ENCODE measurements at places on chromosomes 7 and 10. TPM values are rescaled to one million over a fixed set of nuclear protein-coding genes. Genes with fewer than 3 reads are reported as not detected.

GRCh38 chr10:6813306-6813705 is 233.2 kb upstream of the PRKCQ start:
- DNase-seq: no peak

GIMAP8 gene
- total RNA-seq: 14.9 TPM

CYP3A7 gene
- not detected for total RNA-seq

DNA sequence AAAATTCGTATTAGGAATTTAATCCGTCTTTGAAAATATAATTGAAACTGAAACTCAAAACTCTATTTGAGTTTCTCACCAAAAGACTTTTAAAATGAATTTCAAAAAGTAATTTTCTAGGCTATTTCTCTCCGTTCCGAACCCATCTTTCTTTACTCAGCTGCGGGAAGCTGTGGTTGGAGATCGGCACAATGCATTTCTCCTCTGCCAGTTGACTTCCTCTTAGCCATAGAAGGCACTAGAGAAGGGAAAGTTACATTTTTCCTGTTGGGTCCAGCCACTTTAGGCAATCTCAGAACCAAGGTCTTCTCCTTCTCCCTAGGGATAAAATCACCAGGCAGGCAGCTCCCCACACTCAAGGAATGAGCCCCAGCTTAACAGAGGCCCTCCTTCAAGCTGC is 133.6 kb upstream of the COL1A2 start:
- DNase-seq: no peak

DNA sequence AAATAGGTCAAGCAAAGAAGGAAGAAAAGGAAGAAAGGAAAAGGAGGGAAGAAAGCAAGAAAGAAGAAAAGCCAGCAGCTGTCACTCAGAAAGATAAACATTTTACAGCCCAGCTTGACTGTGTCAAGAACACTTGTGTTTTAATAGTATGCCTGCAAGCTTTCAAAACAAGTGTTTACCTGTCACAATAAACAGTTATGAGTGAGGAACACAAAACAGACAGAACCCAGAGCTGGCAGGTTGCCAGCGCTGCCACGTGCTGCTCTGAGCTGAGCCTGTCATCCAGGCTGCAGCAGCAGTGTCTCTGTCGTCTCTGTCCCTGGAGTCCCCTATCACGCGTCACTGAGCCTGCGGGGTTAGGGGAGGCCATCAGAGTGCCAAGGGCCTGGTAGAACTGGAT is 827.6 kb upstream of the AUTS2 start:
- peak; percentile 81 for DNase-seq

DNA sequence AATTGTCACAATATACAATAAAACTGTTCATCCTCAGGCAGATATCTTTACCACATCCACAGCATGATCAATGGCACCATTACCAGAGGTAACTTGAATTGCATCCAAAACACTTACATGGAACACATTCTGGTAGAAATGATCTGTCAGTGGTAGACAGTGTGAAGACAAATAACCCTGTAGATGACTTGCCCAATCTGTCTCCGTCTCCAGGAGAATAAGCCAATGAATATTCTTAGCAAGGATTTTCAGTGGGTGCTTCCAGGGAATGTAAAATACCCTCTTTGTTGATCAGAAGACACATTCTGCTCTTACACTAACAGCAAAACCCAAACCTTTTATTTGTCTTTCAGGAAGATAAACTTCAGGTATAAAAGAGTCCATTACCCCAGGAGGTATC is 43.8 kb downstream of the VWC2 start:
- no peak for DNase-seq

MMD2 gene
- not detected for total RNA-seq

GRCh38 chr10:86446440-86446839 is 75.2 kb downstream of the WAPL start:
- DNase-seq: no peak

- DNase-seq: no peak
These were observed at the start of gene SUN1 for GRCh38 chr7:832167-832967. SUN1 (plus strand) TSS chr7:832476; CDS start chr7:832525, 49 bp downstream.

DNA sequence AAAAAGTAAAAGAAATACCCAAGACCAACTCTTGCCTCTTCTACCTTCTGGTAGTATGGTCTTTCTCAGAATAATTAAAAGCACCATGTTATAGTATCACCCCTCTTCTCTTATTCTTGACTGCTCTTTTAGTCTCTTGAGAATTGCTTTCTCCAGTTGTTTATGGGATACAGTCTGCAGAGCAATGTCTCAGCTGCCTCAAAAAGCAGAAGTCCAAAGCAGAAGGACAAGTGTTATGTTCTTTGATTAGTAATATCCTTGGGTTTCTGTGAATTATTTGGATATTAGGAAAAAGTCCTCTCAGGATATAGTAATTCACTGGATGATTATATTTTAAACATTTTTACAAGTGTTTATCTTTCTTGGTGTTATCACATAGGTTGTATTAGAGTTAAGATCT is 7.4 kb downstream of the TAS2R41 start:
- no peak for DNase-seq

DNA sequence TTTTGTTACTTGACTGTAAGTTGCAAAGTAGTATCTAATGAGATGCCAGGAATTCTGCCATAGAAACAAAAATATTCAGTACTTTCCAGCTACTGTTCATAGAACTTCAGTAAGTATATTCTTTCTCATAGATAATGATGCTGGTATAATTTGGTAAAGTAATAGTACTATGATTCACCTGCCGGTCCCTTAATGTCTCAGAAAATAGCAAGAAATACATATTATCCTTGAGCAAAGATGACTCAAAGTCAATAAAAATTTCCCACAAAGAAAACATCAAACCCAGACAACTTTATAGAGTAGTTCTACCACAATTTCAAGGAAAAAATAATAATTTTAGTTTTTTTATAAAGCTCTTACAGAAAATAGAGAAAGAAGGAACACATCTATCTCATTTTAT is 105.4 kb downstream of the EPDR1 start:
- no peak for DNase-seq

BAIAP2L1 gene
- 1.6 TPM for total RNA-seq

DNA sequence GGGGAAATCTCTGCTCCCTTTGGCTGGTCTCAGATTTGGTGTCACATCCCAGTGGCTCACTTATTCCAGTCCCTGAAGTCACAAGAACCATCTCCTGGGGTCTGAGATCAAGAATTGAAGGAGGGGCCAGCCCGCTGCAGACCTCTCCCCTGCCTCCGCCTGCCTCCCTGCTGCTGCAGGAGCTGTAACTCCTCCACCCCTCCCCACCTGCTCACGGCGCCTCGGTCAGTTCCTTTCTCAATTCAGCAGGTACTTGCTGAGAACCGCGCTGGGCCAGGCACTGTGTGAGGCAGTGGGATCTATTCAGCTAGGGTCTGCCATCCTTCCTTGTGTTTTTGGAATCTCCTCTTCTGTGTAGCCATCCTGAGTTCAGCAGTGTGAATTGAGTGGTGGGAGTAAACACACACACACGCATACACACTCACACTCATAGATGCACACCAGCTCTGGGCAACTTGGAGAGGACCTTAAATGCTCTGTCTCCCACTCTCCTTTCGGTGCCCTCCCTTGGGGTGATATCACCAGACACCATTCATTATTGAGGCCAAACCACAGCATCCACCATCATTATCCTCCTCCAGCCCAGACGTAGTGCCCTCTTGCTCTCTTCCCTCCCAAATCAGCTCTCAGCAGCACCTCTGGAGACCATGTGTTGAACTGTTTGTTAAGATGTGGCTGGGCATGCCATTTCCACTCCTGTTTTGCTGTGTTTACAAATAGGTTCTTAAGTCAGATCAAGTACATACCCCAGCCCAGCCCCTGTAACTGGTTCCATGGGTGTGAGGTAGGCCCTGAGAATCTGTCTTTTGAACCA is 22.0 kb upstream of the ANKRD2 start:
- no peak for DNase-seq

- DNase-seq: no peak
These were observed 27.1 kb upstream of the CC2D2B start for GRCh38 chr10:95880704-95881103.

- peak; percentile 75 for DNase-seq
These were observed at the start of gene BAIAP2L1 for GRCh38 chr7:98400542-98401340. BAIAP2L1 (minus strand) TSS chr7:98401090; CDS start chr7:98400852, 238 bp downstream.

C10orf105 gene
- 0.05 TPM for total RNA-seq

- DNase-seq: no peak
These were observed 30.6 kb downstream of the LHPP start for GRCh38 chr10:124492266-124492665.

PTPN20 gene
- 14.3 TPM for total RNA-seq

DNA sequence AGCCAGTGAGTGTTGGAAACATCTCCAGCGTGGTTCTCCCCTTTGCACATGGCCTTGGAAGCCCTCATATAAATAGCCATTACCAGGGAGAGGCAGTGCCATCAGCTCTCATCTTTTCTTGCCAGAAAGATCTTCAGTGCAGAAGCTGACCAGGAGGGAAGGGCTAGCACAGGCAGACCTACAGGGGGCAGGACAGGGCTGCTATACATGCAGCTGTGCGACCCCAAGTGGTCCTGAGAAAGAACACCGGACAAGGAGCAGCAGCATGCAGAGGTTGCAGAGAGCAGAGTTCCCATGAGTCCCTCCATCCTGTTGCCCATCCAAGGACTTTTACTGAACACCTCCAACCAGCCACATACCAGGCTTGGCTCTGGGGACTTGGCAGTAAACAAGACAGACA is 17.1 kb downstream of the GRID1 start:
- no peak for DNase-seq

ANKRD7 gene
- total RNA-seq: 0.70 TPM

- DNase-seq: no peak
These were observed 17.7 kb upstream of the TPK1 start for GRCh38 chr7:144853542-144853941.

DNA sequence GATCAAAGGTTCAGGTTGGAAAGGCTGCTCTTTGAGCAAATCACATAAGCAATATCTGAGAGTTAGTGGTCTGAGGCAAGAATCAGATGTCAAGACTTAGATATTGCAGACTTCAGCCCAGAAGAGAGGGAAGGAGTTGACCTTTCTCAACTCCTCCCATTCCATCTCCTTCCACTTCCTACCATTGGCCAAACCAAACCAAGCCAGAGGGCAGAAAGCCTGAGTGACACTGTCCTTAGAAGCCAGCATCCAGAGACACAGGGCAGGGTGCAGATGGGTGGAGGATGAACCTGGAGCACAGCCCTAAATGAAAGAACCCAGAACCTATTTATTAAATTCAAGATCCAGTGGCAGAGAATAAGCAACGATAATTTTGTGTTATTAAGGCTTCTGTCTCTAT is 180.5 kb downstream of the HIBADH start:
- DNase-seq: no peak

DNA sequence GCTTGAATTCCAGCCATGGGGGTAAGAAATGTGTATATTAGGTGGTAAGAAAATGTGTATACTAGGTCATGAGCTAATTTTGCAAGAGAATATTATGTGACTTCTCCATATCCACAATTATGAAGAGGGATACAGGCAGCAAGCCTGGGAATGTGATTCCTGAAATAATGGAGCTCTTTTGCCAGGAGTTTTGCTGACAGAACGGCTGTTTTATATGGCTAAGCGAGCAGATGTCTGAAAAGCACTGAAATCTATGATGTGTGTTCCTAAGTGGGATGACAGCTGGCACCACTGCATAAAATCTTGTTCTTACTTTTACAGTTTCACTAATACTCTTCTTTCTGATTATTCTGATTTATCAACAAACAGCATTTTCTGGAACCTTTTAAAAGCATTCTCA is 386.0 kb upstream of the HPS1 start:
- DNase-seq: no peak

DNA sequence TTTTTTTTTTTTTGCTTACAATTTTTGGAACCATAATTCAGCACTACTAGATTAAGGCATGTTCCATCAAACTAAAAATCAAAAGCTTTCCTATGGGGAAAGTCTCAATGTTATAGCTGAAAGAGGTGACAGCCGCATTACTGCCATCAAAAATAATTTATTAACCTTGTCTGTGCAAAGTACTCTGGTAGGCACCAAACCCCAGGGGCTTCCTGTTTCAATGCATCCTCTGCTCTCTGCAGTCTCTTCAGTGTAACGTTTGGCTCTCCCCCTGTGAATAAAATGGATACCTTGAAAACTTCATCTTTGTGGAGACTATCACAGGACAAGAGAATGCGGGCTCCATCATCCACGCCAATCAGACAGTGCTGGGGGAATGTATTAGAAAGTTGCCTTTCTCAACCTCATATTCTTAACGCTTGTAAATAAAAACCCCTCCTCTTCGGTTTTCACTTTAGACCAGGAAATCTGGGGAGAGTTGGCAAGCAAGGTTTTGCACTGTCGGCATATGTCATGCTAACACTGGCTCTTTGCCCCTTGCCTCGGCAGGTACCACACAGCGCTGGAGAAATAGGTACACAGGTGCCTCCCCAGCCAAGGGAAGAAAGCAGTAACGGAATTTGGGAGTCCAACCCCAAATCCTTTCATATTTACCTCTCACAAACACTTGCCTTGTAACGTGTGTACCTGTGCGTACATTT is 1.6 kb upstream of the NRG3 start:
- DNase-seq: no peak

DNA sequence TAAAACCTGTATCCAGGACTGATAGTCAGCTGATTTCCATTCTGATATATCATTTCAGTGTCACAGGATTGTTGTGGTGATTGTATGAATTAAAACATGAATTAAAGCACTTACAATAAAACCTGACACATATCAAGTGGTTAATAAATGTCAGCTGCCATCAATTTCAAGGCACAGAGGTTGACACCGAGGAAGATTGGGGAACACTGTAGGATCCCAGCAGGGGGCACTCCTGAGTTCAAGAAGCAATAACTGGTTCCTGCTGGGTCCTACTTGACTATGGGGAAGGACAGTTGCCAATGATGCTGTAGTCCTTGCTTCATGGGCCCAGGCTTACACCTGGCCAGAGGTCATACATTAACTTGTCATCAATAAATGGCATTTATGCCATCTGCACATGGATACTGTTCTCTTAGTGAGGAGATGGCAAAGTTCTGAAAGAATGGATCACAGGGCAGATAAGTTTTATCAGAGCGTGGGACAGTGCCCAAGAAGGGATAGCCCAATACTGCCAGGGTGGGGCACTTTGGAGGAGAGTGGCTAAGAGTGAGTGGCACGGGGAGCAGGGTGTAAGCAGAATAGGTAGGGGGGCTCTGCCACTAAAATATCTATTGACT is 24.1 kb downstream of the FZD1 start:
- DNase-seq: no peak

DNA sequence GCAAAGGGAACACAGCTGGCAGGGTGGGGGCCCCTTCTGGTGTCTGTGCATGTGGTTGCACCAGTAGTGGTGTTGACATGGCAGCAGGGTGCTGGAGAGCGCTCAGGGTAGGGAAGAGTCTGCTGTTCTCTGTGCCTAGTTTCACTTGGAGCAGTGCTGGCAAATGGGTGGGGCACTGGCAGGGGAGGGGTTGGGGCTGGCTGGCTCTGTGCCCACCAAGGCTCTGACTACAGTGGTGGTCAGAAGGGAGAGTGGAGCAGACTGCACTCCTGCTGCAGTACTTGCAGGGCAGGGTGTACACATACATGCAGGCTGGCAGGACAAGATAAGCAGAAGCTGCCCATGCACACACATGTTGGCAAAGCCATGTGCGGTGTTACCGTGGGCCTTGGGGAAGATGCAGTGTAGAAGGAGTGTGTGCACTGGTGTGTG is 18.2 kb downstream of the FAM25A start:
- DNase-seq: no peak

GRCh38 chr10:4723860-4724259 is 102.1 kb upstream of the AKR1E2 start:
- DNase-seq: no peak

XPNPEP1 gene
- total RNA-seq: 43.6 TPM

Data from Right ventricle myocardium inferior (tissue), 1 donor.